ENCODE measurements at places on chromosomes 13 and 19.

DNA sequence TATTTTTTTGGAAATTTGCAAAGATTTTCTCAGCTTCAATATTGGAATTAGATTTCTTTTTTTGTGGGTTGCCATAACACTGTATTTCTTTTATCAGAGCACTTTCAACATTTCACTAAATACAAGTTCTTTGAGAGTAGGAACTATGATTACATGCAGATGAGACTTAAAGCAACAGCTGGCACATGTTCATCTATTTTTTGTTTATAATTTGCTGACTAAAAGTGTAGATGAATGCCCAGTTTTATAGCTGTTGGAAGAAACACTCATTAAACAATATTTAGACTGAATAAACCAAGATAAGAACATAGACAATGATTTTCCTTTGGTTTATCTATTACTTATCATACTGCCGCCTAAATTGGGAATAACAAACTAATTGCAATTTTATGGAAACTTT lies 803.0 kb upstream of the KLHL1 start:
- no peak for DNase-seq

GRCh38 chr19:38819231-38819920 lies 6.6 kb upstream of the LGALS4 start:
- DNase-seq, result no peak

DNA sequence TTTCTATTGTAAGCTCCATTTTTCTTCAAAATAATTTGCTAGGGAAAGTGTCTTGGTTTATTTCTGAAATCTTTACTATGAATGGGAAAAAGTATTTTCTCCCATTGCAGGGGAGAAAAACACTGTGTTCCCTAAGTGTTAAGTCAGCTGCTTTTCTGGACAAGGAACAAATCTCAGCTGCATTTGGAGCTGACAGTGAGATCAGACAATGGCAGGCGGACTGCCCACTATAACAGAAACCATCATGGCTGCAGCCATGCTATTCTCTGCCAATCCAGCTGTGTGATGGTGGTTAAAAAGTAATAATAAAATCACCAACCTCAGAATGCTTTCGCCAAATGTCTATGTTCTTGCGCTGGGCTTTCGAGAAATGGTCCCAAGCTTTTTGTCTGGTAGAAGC lies 302.7 kb downstream of the DNAJC15 start:
- no peak for DNase-seq

DNA sequence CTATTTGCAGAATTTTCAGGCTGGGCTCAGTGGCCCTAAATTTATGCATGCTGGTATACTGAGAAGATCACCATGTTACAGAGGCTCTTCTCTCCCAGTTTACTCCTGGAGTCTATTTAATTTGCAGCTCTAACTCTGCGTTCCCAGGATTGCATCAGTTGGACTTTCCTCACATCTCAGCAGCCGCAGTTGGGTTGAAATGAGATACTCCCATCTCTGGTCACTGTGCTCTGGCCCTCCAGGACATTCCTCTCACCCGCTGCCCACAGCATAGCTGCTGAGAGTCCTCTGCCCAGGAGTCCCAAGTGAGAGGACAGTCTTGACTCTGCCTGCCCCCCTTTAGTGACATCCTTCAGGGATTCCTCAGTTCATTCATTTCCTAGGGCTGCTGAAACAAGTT lies 150.9 kb downstream of the LACC1 start:
- DNase-seq, result no peak

DNA sequence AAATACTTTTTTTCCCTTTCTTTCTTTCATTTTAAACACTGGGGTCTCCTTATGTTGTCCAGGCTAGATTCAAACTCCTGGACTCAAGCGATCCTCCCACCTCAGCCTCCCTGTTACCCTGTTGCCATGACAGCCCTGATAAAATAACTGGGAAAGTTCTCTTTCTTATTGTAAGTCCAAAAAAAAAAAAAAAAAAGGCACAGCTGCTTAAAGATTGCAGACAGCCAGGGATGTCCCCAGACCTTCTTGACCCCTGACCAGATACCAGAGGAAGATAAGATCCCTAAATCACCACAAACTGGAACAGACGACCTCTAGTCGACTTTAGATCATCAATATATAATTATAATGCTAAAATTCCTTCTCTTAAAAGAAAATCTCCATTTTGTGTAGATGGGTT lies 1.1 kb upstream of the MVB12A start:
- no peak for DNase-seq

DNA sequence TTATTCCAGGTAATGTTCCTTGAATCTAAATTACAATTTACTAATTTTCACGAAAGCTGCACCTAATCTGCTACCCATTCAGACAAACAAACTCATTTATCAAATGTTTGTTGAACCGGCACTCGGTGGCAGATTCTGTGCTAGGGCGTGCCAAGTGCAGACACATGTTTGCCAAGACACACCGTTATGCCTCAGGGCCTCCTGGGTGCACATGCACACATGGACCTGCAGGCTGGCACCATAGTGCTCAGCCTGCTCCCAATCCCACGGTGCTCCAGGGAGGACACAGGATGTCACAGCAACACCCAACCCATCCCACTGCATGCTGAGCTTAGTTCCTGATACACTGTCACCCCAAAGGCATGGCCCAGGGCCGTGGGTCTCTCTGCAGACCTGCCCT lies 7.7 kb downstream of the SCGB2B2 start:
- no peak for DNase-seq

DNA sequence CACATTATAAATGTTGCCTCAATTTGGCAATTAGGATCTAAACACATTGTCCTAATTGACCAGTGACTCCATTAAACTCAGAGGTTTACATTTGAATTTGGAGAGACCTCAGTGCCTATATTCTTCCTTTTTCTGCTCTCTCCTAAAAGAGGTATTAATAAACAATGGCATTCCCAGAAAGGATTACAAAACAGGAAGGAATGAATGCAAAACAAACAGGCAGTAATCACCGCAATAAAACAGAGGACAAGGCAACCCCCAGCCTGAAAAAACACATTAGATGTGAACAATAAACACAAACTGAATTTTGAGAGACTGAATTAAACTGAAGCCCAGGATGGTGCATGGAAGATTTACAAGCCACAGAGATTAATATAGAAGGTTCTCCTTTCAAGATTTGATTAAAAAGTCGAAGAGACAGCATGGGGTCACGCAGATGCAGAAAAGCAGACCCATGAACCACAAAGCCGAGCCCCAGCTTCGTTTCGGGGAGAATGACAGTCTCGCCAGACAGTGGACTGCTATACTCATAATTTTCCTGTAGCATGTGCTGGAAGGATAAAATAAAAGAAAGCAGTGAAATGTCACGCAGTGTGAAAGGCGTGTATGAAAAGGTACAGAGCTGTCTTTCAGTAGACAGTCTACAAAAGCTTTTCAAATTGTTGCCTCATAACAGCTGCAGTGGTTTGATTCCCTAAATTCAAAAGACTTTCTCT lies 503.0 kb downstream of the LIG4 start:
- DNase-seq, result no peak

- no peak for DNase-seq
Observed at GRCh38 chr19:48190288-48190884, 19.9 kb downstream of the ZSWIM9 start.

DNA sequence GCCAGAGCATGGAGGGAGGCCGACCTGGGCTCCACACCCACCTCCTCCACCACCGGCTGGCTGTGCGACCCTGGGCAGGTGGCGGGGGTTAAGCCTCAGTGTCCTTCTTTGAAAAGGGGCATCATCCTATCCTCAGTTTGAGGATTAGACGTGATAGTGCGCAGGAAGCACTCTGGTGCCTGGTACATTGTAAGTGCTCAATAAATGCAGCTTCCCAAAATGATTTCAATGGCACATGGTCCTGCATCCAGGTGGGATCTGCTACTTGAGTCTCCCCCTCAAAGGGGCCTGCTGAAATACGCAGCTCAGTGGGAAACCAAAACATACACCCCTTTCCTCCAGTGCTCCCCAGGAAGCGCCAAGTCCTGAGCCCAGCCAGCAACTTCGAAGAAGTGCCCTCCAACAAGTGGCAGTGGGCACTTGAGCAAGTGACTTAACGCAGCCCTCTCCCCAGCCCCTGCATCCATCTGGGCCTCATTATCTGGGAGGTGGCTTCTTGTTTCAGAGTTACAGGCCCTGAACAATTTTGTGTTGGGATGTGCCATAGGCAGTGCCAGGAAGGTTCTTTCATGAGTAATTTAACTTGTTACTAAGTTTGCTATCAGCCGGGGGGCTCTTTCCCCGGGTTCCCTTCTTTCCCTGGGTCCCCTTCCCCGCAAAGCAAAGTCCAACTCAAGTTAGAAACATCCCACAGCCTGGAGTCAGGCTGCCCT lies 17.9 kb downstream of the ACTN4 start:
- no peak for DNase-seq

- DNase-seq, result no peak
Observed at GRCh38 chr13:48827709-48828108, 148.0 kb upstream of the FNDC3A start.

- DNase-seq, result peak; percentile 27
Observed at GRCh38 chr13:89951341-89951740, 1396.1 kb upstream of the MIR17HG start.
